ENCODE measurements at places on chromosomes 7 and 10.

GRCh38 chr7:84085147-84085546 is 109.4 kb downstream of the SEMA3A start:
- no peaks in the 10 kb centered on the region for H3K27me3 ChIP-seq
- H3K4me1 ChIP-seq: peaks cover 12% of the 10 kb centered on the region
- H3K27ac ChIP-seq: no peak overlapping the region
- no peak for DNase-seq
- H3K4me3 ChIP-seq: no peak overlapping the region

- H3K27ac ChIP-seq: no peak overlapping the region
- no peaks in the 10 kb centered on the region for H3K27me3 ChIP-seq
- no peaks in the 10 kb centered on the region for H3K4me1 ChIP-seq
- H3K36me3 ChIP-seq: no peaks in the 10 kb centered on the region
- DNase-seq: no peak
These were observed 64.4 kb downstream of the GRM3 start for GRCh38 chr7:86708031-86708680.

DNA sequence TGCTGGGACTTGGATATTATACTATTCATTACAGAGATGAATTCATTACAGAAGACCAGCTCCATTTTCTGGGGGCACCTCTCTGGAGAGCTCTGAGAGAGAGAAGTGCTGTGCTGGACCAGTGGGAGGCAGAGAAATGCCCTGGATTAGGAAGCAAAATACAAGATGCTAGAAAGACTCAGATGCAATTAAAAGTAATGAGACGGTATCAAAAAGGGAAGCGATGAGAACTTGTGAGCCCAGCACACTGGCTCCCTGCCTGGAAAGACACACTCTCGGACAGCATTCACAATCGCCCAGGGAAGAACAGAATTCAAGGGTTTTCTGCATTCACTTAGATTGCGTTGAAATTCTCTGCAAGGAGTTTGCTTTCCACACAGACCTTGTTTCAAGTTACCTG is 3.5 kb upstream of the FRAT2 start:
- H3K27ac ChIP-seq: no peak overlapping the region
- H3K27me3 ChIP-seq: peaks cover 35% of the 10 kb centered on the region
- H3K4me1 ChIP-seq: peaks cover 12% of the 10 kb centered on the region
- no peak overlapping the region for H3K4me3 ChIP-seq
- H3K36me3 ChIP-seq: peaks cover 6% of the 10 kb centered on the region

DNA sequence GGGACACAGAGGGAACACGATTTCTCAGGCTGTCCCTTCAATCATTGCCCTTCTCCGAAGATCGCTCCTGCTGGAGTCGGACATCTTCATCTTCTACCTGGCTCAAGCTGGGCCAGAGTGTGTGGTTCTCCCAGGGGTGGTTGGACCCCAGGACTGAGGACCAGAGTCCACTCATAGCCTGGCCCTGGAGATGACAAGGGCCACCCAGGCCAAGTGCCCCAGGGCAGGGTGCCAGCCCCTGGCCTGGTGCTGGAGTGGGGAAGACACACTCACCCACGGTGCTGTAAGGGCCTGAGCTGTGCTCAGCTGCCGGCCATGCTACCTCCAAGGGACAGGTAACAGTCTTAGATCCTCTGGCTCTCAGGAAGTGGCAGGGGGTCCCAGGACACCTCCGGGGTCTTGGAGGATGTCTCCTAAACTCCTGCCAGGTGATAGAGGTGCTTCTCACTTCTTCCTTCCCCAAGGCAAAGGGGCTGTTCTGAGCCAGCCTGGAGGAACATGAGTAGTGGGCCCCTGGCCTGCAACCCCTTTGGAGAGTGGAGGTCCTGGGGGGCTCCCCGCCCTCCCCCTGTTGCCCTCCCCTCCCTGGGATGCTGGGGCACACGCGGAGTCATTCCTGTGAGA is 23.3 kb downstream of the TBATA start:
- DNase-seq: no peak
- peaks cover 8% of the 10 kb centered on the region for H3K4me1 ChIP-seq
- peak overlapping the region; percentile 41 for H3K27ac ChIP-seq
- H3K36me3 ChIP-seq: no peaks in the 10 kb centered on the region
- H3K27me3 ChIP-seq: peaks cover 3% of the 10 kb centered on the region

DNA sequence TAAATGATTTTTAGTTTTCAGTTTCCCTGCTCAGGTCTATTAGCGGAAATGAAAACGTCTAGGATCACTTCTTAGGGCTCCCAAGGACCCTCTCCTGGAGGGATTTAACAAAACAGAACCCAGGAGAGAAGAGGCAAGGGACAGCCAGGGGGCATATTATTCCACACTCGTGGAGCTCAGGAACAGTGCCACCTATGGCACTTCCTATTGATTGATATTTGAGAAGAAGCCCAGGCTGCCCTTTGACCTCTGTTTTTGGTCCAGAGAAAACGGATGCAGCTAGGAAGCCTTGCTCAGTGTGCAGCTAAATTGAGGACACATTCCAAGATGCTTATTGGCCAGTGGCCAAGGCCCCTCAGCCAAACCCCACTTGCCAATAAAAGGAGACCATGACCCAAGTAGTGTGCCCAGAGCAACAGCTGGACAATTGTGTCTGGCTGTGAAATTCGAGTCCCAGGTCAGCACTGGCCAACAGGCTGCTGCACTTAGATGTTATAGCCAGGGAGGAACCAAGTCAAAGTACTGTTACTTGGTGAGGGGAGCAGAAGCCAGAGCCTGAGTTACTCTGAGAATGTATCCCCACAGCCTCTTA is 24.0 kb upstream of the GPNMB start:
- DNase-seq: no peak
- H3K4me1 ChIP-seq: no peaks in the 10 kb centered on the region
- peaks cover 19% of the 10 kb centered on the region for H3K27me3 ChIP-seq
- H3K27ac ChIP-seq: no peak overlapping the region

DNA sequence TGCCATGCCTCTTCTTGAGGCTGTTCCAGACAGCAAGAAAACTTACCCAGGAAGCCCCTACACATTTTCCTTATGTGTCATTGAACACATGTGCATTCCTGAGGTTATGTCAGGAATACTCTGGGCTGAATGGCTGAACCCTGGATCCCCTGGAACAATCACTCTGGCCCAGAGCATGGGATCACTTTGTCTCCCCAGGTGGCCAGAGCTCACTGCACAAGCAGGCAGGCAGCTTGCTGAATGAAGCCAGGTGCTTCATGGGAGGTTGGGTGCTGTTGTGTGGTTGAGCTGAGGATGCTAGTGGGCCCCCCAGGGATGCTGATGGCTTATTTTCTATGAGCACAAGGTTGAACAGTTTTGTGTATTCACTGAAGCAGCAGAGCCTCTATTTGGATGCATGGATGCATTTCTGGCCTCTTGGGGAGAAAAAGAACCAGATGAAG is 54.7 kb upstream of the NPTX2 start:
- H3K36me3 ChIP-seq: no peaks in the 10 kb centered on the region
- H3K27me3 ChIP-seq: no peaks in the 10 kb centered on the region
- H3K4me1 ChIP-seq: no peaks in the 10 kb centered on the region
- no peak for DNase-seq
- H3K4me3 ChIP-seq: no peak overlapping the region

- H3K36me3 ChIP-seq: no peaks in the 10 kb centered on the region
- no peak overlapping the region for H3K4me3 ChIP-seq
These were observed 109.8 kb upstream of the WDR11 start for GRCh38 chr10:120741396-120741795.

- no peaks in the 10 kb centered on the region for H3K36me3 ChIP-seq
- no peak for DNase-seq
- H3K27me3 ChIP-seq: no peaks in the 10 kb centered on the region
- no peak overlapping the region for H3K27ac ChIP-seq
- no peaks in the 10 kb centered on the region for H3K4me1 ChIP-seq
These were observed 481.4 kb downstream of the GALNT17 start for GRCh38 chr7:71613313-71613712.
